ENCODE measurements at places on chromosomes 12 and 14.
A peak's percentile ranks its signal among the peaks of the same experiment; 100 is the strongest.

DNA sequence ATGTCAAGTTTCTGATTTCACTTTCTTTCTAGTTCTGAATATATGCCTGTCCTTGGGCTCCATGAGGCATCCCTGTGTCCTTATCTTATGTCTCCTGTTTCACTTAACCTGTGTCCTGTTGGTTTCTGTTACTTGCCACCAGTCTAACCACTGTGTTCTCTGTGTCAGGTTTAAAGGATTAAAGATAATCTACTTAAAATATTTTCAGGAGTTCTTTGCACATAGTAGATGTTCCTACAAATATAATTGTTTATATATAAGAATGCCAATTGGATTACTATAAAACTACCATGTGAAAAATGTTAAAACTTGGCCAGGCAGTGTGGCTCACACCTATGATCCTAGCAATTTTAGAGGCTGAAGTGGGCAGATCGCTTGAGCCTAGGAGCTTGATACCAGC is 406.4 kb downstream of the CCER1 start:
- no peak for DNase-seq

- DNase-seq = no peak
Observed at GRCh38 chr12:127052511-127053232, 1214.3 kb upstream of the TMEM132C start.

GRCh38 chr12:58529897-58530741 is 390.2 kb downstream of the LRIG3 start:
- no peak for DNase-seq

DNA sequence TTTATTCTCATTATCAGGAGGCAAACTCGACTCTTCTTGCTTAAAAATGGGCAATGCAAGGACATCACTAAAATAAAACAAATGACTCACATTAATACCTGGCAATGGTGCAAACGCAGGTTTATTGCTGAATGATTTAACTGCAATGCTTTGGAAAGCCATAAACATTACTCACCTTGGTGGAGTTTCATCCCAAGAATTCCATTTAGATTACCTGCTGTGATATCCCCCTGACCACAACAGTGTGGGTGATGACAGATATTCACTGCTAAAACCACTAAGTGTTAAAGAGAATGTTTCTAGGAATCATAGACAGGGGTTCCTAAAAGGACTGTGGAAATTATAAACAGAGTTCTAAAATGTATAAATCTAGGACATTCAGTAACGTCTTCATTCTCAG is 35.3 kb upstream of the CSRNP2 start:
- DNase-seq = no peak

GRCh38 chr12:101839324-101840283 is 8.8 kb upstream of the GNPTAB start:
- DNase-seq = peak; percentile 57

DNA sequence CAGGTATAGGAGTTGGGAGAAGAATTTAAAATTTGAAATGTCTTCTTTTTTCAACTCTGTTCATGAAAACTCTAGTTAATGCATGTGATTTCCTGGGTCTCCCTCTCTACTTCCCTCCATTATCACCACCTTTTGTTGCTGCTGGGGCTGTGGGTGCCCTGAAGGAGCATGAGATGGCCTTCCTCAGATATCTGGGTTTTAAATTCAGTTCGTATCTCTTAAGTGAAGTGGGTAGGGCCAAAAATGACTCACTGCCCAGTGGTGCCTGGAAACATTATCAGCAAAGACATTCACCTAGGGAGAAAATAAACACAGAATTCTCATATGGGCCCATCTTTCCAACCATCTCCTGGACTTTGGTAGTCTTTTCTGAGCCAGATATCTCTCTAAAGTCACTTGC is 234.9 kb upstream of the PLEKHG7 start:
- DNase-seq = no peak

- DNase-seq = no peak
Observed at GRCh38 chr14:96117101-96117897, 78.1 kb downstream of the C14orf132 start.

- DNase-seq = peak; percentile 56
Observed at GRCh38 chr14:51869411-51870100, 9.1 kb downstream of the GNG2 start.

- no peak for DNase-seq
Observed at GRCh38 chr14:103702497-103703432, 12.5 kb downstream of the XRCC3 start.
